ENCODE measurements at places on chromosomes 4 and X. TPM values are rescaled to one million over a fixed set of nuclear protein-coding genes. Genes with fewer than 3 reads are reported as not detected.
A peak's percentile ranks its signal among the peaks of the same experiment; 100 is the strongest.

The MAGEA8 gene
- not detected for total RNA-seq

DNA sequence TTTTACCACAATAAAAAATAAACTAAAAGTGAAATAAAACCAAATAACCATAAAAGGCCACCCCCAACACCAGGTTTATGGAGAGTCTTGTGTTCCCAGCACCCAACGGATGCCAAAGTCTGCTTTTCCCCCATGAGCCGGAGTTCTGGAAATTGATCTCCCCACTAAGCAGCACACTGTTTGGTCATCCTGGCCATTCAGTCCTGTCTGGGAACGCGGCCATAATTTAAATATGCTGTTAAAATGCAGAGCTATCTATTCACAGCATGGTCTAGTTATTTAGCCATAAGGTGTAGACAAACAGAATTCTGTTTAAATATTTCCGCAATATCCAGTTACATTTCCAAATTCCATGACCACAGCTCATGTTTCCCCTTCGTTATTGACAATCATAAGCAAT, 129.6 kb upstream of the TBL1X start:
- no peak for DNase-seq

DNA sequence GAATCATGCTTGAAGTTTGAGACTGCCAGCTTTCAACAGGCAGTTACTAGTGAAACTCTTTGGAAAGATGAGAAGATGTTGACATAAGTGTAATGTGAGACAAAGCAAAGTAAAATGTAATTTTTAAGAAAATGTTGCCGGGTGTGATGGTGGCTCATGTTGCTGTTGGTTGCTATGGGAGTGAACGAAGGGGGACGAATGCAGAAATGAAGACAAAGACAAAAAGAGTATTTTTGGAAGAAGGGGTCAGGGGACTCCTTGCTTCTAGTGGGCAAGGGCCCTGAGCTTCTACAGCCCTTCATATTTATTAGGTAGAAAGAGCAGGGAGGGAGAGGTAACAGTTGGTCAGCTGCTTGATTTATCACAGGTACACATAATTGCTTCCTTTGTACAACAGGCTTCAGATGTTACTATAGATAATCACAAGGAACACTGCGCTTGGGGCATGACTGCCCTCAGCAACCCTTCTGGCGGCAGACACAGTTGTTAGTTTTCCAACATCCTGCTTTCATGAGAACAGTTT, 11.9 kb upstream of the UGDH start:
- no peak for DNase-seq

DNA sequence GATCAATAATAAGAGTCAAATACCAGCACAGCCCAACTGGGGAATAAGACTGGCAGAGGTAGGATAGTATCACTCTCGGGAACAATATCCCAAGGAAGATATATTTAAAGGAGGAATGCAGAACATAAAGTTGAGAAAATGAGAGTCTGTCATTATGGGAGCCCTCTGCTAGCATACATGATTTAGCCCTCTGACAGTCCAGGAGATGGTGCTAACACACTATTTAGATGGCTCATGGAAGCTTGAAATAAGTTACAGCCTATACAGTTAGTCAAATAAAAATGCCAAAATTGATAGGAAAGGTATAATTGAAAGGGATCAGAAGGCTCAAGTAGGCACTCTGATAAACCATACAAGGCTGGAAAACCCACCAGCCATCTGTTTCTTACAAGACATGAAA, 201.0 kb upstream of the NEIL3 start:
- DNase-seq = peak; percentile 7

GRCh38 chr4:90185416-90185815, 58.2 kb downstream of the CCSER1 start:
- no peak for DNase-seq

DNA sequence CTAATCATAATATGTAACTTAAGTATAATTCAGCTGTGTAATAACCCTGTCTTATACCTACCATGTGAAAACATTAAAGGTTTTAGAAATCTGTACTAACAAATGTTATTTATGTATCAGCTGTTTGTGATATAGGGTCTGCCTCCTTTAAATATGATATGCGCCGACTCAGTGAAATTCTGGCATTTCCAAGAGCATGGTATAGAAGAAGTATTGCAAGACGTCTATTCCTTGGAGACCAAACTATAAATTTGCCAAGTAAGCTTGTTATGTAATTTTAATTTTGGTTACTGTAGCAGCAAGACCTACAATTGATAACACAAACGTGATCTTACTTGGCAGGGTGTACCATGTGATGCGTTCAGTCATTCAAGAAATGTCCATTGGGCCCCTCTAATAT, 32.3 kb upstream of the ADAD1 start:
- no peak for DNase-seq

DNA sequence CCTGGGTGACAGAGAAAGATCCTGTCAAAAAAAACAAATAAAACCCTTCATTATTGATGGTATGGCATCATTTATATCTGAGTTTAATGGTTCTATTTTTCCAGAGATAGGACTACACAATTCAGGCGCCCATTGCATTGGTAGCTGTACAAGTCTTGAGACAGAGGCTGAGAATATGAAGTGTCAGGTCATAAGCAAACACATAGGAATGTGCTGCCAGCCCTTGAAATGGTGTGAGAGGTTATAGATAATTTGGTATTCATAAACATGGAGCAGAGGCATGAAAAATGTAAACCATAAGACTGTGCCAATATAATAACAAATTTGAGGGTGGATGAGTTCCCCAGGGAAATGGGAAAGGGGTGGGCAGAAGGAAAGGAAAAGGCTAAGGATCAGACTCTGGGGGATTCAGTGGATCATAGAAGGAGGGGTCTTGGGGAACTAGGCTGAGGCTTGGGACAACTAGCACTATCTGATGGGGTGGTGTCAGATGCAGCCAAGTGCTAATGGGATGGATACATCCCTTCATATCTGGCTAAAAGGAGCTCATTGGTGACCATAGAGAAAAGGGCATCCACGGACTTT, 50.8 kb downstream of the MAOA start:
- no peak for DNase-seq
